ENCODE measurements at places on chromosomes 16 and 17.
A peak's percentile ranks its signal among the peaks of the same experiment; 100 is the strongest.

- no peak for DNase-seq
Measured at GRCh38 chr17:801660-802059, 19.5 kb downstream of the MRM3 start.

DNA sequence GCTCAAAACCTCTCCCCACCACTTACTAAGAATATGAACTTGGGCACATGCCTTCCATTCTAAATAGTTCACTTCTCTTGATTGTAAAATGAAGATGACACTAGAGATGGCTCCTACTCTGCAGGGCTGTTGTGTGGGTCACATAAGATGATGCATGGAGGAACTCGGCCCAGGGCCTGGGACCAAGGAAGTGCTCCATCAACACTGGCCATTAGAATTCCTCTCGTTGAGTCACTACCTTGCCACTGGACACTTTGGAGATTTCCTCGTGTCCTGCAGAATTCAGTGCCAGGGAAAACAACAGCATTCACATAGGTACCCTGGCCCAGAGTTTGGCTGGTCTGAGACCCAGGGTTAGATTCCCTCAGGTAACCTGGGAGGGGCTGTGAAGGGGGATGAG lies 18.6 kb downstream of the HNF1B start:
- no peak for DNase-seq

DNA sequence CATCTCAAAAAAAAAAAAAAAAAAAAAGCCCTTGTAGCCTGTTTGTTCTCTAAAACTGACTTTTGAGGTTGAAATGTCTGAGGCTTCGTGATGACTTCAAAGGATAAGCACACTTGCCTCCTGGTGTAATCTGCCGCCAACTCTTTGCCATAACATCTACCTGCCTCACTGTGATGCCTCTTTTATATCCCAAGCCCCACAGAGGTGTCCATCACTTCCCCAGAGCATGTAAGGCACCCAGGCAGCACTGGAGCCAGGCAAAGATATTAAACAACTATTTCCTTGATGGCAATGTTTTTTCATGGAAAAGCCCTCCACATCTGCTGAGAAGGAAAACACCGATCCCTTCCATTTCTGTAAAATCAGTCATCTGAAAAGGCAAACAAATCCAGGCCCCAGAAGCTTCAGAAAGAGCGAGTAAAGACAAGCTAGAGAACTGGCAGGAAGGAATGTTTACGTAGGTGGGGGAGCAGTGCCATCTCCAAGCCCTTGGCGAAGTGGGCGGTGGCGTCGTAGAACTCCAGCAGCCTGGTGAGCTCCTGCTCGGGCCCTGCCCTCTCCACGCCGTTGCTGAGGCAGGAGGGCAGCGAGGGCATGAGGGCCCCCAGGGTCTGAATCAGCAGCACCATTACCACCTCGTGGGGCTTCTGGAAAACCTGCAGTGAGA lies 28.6 kb downstream of the COG7 start:
- DNase-seq, result no peak

- no peak for DNase-seq
Measured at GRCh38 chr17:79761894-79762589, 15.9 kb upstream of the CBX2 start.

DNA sequence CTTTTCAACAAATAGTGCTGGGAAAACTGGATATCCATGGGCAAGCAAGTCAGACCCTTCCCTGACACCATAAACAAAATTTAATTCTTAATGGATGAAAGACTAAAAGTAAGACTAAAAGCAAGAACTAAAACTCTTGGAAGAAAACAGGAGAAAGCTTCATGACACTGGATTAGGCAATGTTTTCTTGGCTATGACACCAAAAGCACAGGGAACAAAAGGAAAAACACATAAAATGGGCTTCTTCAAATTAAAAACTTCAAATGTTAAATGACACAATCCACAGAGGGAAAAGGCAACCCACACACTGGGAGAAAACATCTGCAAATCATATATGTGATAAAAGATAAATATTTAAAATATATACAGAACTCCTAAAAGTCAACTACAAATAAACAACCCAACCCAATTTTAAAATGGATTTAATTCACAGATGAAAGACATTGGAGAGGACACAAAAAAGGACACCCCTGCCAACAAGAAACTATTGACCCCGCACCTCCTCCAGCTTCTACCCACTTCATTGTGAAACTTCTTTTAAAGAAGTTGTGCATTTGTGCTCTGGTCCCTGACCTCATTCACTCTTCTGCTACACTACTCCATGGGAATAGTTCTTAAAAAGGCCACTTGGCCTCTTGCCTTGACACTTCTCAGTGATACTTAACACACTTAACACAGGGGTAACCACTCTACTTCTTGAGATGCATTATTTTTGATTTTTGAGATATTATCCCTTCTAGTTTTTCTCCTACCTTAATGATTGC lies 80.3 kb downstream of the TRIM37 start:
- no peak for DNase-seq

DNA sequence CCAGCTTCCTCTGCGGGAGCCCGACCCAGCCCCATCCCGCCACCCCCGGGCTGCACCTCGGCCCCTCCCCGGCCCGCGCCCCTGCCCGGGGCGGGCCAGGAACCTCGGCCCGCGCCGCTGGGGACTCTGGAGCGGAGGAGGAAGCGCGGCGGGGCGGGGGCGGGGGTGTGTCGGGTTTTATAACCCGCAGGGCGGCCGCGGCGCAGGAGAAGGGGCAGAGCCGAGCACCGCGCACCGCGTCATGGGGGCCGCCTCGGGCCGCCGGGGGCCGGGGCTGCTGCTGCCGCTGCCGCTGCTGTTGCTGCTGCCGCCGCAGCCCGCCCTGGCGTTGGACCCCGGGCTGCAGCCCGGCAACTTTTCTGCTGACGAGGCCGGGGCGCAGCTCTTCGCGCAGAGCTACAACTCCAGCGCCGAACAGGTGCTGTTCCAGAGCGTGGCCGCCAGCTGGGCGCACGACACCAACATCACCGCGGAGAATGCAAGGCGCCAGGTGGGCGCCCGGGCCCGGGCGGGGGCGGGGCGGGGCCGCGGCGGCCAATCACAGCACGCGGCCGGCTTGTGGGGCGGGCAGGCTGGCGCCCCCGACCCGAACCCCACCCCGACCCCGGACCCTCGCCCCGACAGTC lies at the start of gene ACE:
TSS of gene ACE (plus strand) at position 208 of the 626 bp plus-strand sequence. CDS start at position 242, 34 bp downstream.
- peak; percentile 53 for DNase-seq

GRCh38 chr16:68363658-68364521 lies 53.1 kb downstream of the PRMT7 start:
- no peak for DNase-seq

DNA sequence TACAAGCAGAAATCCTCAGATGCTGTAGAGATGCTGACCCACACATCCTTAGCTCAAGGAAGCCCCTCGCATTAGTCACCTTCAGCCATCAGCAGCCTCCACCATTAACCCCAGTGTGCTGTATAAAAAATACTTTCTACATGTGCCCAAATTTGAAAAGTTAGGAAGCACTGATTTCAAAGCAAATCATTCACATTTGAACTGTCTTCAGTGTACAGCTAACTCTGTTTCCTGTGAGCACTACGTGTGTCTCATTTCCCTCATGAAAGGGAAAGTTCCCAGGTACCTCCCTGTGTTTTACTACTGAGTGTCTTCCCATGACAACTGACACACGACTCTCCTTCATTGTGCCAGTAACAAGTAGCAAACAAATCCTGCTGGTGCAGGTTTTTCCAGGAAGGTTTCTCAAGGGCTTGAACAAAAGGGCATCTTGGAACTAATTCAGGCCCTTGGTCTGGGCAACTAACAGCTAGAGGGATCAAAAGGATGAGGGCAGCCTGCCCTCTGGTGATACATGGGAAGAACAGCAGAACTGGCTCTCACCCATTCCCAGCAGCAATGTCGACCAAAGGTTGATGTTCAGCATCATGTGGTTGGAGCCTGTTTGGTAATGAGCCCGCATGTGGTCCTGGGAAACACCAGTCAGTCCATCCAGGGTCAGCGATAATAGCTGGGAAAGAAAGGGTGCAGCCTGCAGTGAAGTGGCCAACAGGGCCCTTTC lies 4.0 kb downstream of the SLC35B1 start:
- DNase-seq, result peak; percentile 24
